ENCODE measurements at places on chromosomes 5 and 9.

GRCh38 chr9:34999576-34999975 is 10.0 kb downstream of the DNAJB5 start:
- DNase-seq, result no peak

DNA sequence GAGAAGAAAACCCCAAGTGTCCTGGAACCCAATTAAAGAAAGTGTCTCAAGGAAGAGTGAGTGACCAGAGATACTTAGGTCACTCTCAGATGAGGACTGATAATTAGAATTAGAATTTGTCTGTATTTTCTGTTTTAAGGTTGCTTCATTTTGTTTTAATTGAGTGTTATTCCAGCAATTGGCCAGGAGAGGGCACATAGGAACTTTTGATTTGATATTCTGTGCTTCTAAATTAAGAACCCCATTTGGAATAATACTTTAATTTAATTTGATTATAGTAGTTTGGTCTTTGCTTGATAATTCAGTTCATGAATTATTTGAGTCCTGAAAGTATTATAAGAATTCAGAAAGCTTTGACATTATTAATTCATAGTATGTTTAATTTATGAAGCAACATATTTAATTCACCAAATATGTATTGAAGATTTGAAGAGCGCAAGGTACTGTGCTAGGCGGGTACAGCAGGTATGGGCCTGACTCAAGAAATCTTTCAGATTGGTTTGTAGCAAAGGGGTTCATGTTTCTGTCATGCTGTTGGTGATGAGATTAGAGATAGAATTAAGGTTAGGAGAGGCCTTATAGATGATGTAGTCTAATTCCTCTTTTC is 4.9 kb downstream of the MRPL22 start:
- DNase-seq, result no peak

DNA sequence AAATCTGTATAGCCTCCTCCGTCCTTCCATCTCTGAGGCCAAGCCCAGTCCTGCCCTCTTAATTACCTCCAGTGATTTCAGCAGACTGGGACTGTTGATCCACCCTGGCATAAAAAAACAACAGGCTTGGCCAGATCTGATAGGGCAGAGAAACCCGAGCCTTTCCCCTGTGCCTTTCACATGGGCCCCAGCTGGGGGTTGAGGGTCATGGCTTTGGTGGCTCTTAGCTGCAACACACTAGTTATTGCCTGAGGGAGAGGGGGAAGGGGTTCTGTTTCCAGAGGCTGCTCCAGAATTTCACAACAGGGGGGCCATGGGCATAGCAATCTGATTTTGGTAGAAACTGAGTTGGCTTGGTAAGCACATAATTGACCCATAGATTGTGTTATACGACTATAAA is 21.2 kb upstream of the PANK3 start:
- DNase-seq, result no peak

GRCh38 chr9:70229026-70229425 is 29.8 kb upstream of the SMC5 start:
- no peak for DNase-seq

- no peak for DNase-seq
These were observed 5.5 kb upstream of the FBP2 start for GRCh38 chr9:94599102-94599501.

DNA sequence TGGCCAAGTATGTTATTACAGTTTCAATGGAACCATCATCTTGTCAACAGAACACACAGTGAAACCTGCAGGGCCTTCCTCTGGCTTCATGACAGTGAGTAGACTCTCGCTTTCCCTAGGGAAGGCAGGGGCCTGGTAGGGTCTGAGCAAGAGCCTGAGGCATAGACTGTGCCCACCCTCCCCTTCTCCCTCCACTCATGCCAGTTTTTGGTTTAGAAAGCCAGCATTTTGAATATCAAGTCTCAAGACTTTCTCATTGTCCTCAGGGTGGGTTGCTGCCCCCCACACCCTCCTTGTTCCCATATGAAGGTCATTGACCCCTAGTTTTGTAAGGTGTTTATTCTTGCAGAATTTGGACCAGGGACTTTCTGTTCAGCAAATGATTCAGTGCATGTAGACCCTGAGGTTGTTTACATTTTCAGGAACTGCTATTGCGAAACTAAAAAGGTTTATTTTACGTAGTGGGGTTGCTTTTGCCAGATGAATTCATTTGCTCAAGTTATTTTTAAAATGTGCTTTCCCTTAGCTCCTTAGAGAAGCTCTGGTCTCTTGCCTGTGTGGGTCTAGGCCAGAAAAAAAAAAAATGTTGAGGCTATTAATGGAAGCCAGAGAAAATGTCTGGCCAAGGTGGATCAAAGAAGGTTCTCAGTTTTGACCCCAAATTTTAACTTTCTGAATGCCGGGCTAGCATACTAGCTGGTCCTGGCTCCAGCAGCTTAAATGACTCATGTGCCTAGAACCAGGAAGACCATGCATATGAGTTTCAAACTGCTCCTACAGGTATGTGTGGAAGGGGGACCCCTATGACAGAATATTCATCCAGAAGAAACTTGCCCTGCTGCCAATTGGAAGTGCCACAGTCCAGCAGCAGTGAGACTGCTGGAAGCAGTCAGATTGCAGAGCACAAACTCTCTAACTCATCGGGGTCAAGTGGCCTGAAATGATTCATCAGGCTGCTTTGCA is 10.1 kb upstream of the MOB3B start:
- DNase-seq, result no peak

DNA sequence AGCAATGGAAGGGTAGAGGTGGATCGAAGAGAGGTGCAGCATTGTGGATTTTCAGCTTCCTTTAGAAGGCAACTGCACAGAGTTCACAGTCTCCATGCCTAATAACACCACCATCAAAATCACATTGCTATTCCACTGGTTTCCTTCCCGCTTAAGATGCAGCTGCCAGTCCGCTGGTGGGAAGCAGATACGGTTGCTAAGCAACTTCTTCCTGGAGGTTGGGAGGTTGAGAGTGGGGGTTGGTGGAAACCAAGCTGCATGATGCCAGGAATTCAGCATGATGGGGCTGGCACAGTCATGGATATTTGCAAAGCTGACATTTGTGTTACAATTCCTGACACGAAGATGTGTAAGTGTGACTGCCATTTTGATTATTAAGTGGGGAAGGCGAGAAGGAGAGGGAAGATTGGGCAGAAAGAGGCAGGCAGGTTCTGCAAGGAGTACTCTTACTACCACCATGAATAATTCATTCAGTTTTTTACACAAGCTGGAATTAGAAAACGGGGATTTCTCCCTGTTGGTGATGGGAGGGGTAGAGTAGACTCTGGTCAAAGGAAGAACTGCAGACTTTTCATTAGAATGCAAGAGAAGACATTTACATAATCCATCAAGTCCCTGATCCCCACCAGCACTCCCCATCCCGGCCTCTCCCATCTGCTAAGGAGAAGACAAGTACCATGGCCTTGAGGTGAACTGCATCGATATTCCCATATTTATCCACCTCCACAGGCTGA is 87.5 kb downstream of the GLDC start:
- DNase-seq, result no peak

DNA sequence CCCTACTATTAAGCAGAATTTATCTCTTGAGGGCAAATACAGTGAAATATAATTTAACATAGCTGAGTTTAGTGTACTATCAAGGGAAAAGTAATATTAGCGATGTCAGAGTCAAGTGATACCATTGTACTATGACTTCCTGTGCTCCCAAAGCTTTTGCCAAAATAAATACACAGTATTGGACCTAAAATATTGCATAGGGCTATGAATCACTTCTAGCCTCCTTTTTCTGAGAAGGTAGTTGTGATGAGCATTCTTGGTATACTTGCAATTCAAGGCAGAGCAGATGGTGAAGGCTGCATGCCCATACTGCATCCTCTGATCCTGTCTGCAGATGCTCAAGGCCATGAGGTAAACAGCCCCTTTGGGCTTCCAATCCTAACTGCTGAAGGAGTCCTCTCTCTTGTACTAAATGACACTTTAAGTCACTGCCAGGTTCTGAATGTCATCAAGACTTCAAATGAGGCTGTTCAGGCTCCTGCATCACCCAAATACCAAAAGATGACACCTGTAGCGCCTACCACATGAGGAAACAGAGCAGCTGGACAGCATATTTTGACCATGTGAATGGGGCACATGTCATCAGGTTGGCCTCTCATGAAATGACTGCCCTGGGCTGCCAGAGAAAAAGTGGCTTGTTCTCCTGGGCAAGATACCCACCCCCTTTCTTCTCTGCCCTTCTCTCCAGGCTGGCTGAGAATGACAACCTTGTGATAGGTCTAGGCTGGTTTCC is 29.7 kb upstream of the PPP2CA start:
- no peak for DNase-seq

DNA sequence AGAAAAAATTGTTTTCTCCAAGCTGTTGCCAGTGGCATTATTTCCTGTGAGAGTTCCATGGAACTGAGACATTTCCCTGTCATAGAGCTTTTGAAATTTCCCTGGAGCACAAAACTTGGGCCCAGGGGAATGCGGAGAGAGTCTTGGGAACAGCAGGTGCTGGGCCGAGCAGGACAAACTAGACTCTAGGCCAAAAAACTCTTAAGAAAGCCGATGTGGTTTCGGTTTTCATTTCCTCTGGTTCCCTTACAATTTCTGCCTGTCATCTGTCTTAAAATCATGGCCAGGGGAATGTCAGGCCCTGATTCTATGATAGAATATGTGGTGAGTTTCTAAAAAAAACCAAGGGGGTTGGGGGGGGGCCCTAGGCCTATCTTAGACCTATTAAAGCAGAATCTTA is 4.6 kb downstream of the SLC35A4 start:
- no peak for DNase-seq

- DNase-seq, result no peak
These were observed 106.9 kb downstream of the PAPPA start for GRCh38 chr9:116260531-116260930.

DNA sequence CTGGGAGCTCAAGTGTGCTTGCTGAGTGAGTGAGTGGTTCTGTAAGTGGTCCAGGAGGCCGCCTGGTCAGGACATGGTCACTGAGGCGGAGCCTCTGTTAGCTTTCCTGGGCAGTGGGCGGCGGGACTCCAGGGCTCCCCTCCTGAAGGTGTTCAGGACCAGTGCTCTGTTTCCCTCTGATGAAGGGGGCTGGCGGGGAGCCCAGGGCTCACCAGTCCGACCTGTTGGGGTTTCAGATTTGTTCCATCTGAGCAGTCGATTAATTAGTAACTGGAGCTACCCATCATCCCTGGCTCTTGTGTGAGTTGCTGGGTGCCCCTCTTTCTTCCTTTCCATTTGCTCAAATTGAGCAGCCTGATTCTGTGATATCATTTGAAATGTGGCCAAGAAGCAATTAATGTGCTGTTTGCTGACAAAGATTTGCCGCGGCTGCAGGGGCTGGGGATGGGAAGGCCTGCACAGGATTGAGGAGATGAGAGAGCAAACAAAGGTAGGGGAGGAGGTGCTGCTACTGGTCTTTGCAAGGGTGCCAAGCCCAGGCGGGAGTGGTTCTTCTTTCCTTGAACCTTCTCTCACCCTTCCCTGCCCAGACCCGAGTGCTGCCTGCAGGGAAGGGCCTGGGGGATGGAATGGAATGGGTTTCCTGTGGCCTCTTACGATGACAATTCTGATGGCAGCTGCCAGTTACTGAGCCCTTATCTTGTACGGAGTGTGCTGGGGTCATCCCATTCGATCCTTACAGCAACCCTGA is 92.8 kb upstream of the PITX1 start:
- DNase-seq, result no peak

GRCh38 chr5:53603009-53603687 is 42.7 kb downstream of the NDUFS4 start:
- DNase-seq, result no peak
